ENCODE measurements at places on chromosomes 16 and 17. TPM values are rescaled to one million over a fixed set of nuclear protein-coding genes. Genes with fewer than 3 reads are reported as not detected.
A peak's percentile ranks its signal among the peaks of the same experiment; 100 is the strongest.

DNA sequence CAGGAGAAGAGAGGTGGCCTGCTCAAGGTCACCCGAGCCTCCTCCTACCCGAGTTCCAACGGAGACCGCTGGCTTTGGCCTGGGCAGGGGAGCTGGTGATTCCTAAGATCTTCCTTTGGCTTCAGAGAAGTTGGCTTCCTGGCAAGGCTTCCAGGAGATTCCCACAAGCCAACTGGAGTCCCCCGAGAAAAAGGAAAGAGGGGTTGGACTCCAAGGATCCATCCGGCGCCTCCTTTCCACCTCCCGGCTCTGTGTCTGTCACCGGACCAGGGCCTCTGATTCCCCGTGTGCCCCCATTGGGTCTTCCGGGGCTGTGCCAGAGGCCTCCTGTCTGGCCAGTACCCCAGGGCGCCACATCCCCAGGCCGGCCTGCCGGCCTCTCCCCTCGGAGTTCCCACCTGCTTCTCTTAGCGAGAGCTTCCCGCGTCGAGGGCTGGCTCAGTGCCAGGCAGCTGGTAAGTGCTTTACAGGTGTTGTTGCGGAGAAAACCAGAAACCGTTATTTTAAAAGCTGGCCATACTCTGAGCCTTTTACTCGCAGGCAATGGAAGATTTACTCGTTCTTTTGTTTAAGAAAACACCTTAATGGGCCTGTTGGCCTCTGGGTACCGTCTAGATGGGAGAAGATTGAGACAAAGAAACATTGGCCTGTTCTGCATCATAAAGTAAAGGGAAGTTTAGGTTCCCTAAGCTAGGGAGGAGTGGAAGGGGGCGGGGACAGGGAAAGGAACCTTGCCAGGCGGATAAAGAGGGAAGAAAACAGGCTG lies 258.4 kb upstream of the SDK2 start:
- no peak for DNase-seq

GRCh38 chr17:11485336-11486100 lies 112.8 kb upstream of the DNAH9 start:
- DNase-seq = no peak

DNA sequence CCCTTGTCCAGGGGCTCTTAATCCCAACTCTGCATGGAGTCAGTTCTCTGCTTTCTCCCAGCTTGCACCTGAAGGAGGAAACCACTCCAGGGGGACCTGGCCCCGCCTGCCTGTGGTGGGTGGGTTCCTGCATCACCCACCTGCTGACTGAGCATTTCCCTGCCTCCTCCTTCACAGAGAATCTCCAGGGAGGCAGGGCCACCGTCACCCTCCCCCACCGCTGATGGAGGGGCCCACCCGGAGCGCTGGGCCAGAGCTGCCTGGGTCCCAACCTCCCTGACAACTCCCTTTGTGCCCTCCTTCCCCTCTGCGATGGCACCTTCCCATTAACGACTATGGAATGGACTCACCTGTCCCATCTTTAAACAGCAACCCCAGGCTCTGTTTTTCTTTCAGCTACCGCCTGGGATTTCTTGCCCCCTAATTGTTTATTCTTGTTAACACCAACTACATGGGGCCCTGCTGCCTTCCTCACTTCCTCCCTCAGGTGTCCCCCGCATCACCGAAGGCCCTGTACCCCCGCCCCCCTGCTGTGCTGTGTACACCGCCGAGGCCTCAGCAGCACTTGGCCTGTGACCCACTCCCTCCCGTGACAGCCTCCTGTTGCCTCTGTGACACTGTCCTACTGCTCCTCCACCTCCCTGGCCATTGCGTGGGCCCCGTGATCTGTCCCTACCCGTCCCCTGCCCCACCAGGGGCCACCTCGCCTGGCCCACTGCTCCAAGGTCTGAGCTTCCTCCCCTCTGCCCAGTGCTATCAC lies 842 bp upstream of the TEDC2 start:
- DNase-seq = no peak

GRCh38 chr16:66660422-66661209 lies 35.9 kb downstream of the CMTM4 start:
- DNase-seq = peak; percentile 75

DNA sequence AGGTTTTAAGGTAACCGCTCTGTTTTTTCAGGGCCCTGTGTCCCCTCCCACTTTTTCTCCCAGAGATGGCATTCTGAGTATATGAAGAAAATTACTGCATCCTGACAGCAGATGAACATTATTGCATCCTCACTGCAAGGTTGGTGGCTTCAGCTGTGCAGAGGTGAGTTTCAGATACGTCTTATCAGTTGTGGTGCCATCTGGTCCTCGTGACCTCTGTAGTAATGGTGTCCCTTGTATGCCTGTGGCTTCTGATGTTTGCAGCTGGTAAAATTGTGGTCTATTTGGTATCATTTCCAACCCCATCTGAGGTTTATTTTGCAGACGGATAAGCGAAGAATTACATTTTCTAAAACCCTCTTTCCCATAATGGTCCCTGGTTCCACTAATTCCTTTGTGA lies 417.0 kb downstream of the HS3ST3B1 start:
- DNase-seq = no peak

TP53TG3 gene
- not detected for polyA plus RNA-seq

RNF112 gene
- 1.7 TPM for polyA plus RNA-seq

SLC6A2 gene
- polyA plus RNA-seq = 0.08 TPM

GRCh38 chr16:65816556-65816955 lies 549.9 kb upstream of the CDH5 start:
- DNase-seq = no peak

GJD3 gene
- polyA plus RNA-seq = not detected

KIF19 gene
- 0.30 TPM for polyA plus RNA-seq

GRCh38 chr16:58789351-58789750 lies 55.2 kb upstream of the GOT2 start:
- DNase-seq = no peak

DNA sequence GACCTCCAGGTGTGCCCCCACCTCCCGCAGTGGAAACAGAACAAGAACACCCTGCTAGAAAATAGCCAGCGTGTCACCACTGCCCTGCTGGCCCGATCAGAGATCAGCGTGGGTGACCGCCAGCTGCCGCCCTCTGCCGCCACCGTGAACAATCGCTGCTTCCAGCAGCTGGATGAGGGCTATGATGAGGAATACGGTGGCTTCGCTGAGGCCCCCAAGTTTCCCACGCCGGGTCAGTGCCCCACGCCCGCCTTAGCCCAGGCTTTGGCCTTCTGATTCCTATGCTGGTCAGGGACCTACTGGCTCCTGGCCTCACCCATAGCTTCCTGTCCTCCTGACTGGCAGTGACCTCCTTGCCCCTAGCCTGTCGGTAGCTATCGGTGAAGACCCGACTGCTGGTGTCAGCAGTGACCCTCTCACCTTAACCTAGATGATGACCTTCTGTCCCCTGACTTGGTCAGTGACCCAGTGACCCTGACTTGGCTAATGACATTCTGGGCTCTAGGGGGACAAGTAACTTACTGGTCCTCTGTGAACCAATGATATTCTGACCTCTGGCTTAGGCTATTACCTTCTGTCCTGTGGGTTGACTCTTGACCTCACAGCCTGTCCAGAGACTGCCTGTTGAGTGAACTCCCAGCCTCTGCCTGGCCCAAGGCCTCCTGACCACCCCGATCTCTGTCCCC lies 2.4 kb downstream of the SPATA20 start:
- no peak for DNase-seq

GRCh38 chr17:49716668-49717364 lies 9.1 kb upstream of the SLC35B1 start:
- no peak for DNase-seq

DNA sequence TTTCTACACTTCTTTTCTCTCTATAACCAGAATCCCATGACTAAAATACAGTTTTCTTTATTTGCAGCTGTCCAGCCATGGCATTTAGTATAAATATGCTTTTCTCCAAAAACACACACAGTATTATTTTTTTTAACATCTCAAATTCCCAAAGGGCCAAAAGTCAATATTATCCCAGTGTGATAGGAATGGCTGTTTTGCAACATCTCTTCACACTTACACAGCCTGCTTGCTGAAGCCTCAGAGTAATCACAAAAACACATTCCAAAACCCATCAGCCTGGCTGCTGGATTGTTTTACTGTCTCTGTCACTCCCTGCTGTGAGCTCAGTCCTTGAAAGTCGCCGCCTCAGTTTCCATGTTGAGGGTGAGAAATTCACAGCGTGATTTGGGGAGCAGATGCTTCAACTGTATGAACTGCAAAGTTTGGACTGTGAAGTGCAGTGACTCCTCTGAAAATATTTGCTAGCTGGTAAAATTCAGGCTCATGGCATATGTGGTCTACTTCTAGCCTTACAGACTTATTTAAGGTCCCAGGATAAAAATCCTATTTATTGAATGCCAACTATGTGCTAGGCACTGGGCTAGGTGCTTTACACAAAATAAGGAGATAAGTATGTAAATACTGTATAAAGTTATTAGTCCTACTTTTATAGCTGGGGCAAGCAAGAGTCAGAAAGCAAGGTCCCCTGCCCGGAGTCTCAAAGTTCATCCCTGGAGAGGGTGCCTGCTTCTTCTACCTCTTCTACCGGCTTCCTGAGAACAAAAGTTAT lies 116.5 kb downstream of the SOCS1 start:
- no peak for DNase-seq

GRCh38 chr16:10577305-10578202 lies 2.8 kb downstream of the EMP2 start:
- no peak for DNase-seq

DNA sequence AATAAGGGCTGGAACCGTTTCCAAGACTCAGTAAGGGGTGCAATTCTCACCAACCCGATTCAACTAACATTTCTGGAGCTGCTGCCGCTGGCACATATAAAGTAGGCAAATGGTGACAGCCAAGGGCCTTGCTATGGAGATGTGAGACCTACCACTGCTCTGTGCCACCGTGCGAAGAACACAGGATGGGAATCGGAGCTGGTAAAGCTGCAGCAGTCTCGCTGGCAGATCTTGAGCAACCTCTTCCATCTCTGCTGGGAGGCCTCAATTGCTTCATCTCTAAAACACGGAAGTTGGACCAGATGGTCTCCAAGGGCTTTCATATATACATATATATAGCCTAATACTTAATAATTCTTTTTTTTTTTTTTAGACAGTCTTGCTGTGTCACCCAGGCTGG lies 128.9 kb upstream of the RCVRN start:
- DNase-seq = no peak

NOXO1 gene
- 0.61 TPM for polyA plus RNA-seq

FA2H gene
- 2.6 TPM for polyA plus RNA-seq

KRT36 gene
- not detected for polyA plus RNA-seq

- peak; percentile 61 for DNase-seq
These were observed 13.4 kb upstream of the ATP5MC1 start for GRCh38 chr17:48878920-48879898.

GRCh38 chr17:77096570-77097214 lies 44.1 kb upstream of the SEC14L1 start:
- no peak for DNase-seq

MMP25 gene
- 1.9 TPM for polyA plus RNA-seq

DNA sequence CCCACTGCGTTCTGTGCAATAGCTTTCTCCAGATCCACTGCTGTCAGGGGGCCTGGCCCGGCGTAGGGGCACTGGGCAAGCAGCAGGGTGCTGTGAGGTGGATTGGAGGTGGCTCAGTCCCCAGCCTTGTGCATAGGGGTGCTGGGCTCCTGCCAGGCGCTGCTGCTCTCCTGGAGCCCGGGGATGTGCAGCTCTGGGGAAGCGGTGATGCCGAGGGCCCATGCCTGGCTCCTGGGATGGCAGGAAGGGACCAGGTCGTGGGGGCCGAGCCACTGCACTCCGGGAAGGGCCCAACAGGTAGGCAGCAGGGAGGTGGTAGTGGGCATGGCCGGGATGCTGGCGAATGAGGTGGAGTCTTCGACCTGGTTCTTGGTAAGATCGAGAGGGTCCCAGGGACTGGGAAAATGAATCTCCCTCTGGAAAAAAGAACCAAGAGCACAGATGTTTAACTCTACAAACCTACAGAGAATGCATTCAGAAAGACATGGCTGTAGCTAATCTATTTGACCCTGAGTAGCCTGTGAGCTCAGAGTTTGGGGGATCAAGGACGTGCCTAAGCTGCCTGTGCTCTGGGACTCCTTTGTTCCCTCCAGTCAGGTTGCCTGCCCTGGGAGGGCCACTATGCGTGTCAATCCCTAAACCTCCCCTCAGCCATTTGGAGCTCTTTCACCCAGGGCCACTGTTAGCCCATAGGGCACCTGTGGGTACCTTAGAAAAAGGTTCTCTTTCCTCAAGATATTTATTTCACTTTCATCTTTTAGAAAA lies 6.6 kb upstream of the SUPT4H1 start:
- no peak for DNase-seq

KRT25 gene
- polyA plus RNA-seq = not detected

DNA sequence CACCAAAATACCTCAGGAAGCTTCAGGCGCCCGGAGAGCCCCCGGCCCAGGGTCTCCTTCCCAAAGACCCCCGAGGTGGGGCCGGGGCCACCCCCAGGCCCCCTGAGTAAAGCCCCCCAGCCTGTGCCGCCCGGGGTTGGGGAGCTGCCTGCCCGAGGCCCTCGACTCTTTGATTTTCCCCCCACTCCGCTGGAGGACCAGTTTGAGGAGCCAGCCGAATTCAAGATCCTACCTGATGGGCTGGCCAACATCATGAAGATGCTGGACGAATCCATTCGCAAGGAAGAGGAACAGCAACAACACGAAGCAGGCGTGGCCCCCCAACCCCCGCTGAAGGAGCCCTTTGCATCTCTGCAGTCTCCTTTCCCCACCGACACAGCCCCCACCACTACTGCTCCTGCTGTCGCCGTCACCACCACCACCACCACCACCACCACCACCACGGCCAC lies 6.7 kb upstream of the TMEM88 start:
- DNase-seq = no peak

DNA sequence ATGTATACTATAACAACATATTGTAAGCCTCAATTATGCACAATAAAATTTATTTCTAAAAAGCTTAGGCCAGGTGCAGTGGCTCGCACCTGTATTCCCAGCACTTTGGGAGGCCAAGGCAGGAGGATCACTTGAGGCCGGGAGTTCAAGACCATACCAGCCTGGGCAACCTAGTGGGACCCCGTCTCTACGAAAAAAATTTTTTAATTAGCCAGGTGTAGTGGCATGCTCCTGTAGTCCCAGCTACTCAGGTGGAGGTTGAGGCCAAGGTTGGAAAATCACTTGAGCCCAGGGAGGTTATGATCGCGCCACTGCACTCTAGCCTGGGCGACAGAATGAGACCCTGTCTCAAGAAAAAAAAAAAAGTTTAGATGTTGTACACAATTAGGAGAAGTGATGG lies 45.5 kb downstream of the VMP1 start:
- no peak for DNase-seq

DNA sequence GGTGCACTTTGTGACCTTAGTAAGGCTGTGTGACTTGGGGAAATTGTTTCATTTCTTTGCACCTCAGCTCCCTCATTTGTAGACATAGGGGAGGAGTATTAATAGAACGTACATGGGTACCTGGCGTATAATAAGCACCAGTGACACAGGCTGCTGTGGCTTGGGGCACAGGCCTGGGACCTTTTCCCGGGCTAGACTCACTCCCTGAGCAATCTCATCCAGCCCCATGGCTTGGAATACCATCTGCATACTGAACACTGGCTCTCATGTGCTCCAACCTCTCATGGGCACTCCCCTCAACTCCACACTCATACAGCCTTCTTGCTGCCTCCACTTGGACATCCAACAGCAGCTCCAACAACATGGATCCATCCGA lies 41.0 kb upstream of the MRPS23 start:
- no peak for DNase-seq

DNA sequence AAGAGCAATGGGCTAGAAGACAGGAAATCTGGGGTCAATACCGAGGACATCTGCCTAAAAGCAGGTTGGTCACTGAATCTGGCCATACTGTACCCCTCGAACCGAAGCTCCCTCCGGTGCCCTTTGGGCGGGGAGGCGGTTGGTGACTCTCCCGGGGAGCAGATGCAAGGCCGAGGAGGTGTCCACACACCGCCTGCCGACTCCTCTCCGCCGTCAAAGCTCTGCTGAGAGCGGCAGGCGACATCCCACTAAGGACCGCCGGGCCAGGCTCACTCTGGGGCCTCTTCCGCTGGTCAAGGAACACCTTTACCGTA lies 458 bp downstream of the ZNF200 start:
- no peak for DNase-seq

CYLD gene
- polyA plus RNA-seq = 25.1 TPM
